Activated naive CD4-positive, alpha-beta T cell treated with anti-CD3 and anti-CD28 coated beads, Interleukin-2, amount 10 ng/mL, durations not matched to agents 7 days and 5 days (primary cell): ENCODE measurements at places on chromosomes 2 and 18.

DNA sequence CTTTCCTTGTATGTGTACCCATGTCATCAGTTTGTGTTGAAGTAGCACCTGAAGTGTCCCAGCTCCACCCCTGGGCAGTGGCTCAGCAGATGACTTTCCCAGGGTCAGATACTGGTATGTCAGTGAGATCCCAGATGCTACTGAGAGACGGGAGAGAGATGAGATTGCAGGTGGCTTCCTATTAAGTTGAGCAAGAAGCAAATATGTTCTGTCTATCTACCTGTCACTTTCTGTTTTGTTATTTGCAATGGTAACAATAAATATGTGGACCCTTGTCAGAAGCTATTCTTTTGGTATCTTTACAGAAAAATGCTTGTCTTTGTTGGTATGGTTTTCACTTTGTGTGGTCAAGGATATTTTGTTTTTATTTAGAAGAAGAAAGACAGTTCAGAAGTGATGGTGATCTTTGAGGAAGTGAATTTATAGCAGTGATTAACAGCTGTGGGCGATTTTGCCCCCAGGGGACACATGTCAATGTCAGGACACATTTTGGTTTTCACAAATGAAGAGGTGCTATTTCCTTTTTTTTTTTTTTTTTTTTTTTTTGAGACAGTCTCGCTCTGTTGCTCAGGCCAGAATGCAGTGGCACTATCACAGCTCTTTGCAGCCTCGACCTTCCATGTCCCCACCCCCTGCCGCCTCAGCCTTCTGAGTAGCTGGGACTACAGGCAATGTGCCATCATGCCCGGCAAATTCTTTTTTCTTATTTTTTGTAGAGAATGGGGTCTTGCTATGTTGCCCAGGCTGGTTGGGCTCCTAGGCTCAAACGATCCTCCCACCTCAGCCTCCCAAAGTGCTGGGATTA is 21.4 kb downstream of the MGAT5 start:
- peaks cover 7% of the 10 kb centered on the region for H3K4me1 ChIP-seq
- peaks cover 56% of the 10 kb centered on the region for H3K36me3 ChIP-seq
- DNase-seq = no peak
- no peak overlapping the region for H3K4me3 ChIP-seq

DNA sequence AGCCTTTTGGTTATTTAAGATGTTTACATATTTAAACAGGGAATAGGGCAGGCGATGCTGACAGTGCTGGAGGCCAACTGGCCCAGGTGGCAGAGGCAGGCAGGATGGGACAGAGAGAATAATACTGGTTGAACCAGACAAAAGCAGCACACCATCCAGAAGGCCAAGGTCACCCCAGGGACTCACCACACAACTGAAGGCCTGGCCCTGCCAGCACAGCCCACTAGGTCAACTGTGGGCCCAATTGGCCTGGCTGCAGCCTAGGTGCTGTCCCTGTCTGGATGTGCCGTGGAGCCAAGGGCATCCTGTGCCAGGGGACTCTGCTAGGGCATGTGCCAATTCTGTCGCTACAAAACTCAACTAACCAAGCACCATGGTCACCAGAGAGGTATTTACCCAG is 69.2 kb downstream of the RNF152 start:
- no peaks in the 10 kb centered on the region for H3K36me3 ChIP-seq
- H3K4me3 ChIP-seq = no peak overlapping the region
- H3K4me1 ChIP-seq = no peaks in the 10 kb centered on the region

- no peak for DNase-seq
- H3K4me3 ChIP-seq = no peak overlapping the region
- H3K27ac ChIP-seq = no peak overlapping the region
- no peaks in the 10 kb centered on the region for H3K4me1 ChIP-seq
- no peaks in the 10 kb centered on the region for H3K27me3 ChIP-seq
Measured at GRCh38 chr2:104597942-104598341, 256.0 kb upstream of the POU3F3 start.

GRCh38 chr2:140696449-140696848 is 1434.4 kb downstream of the LRP1B start:
- H3K4me1 ChIP-seq = no peaks in the 10 kb centered on the region
- H3K27ac ChIP-seq = no peak overlapping the region
- no peaks in the 10 kb centered on the region for H3K27me3 ChIP-seq
- no peak overlapping the region for H3K4me3 ChIP-seq
- H3K36me3 ChIP-seq = no peaks in the 10 kb centered on the region

- no peaks in the 10 kb centered on the region for H3K4me1 ChIP-seq
- H3K4me3 ChIP-seq = no peak overlapping the region
- no peaks in the 10 kb centered on the region for H3K27me3 ChIP-seq
- H3K36me3 ChIP-seq = peaks cover 52% of the 10 kb centered on the region
Measured at GRCh38 chr2:159873258-159873657, 75.2 kb upstream of the CD302 start.

- no peaks in the 10 kb centered on the region for H3K4me1 ChIP-seq
- no peak for DNase-seq
- no peaks in the 10 kb centered on the region for H3K36me3 ChIP-seq
- H3K27me3 ChIP-seq = no peaks in the 10 kb centered on the region
- H3K4me3 ChIP-seq = no peak overlapping the region
Measured at GRCh38 chr18:77911971-77912605, 662.4 kb downstream of the GALR1 start.

DNA sequence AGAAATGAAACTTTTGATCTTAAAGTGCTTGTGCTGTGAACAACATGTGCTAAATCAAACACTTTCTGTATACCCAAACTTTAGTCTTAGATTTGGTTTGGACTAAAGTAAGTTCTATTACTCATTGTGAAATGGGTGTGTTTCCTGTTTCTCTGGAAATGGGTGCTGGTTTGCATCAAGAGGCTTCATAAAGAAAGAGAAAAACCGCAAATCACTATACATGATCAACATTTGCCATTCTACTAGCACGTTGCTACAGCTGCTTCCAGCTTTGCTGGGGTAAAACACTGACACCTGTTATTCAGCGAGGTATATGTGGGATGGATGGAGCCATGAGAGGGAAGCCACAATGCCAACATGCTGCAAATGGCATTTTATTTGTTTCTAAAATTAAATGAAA is 547.0 kb upstream of the ACVR2A start:
- H3K27me3 ChIP-seq = no peaks in the 10 kb centered on the region
- H3K36me3 ChIP-seq = peaks cover 36% of the 10 kb centered on the region
- H3K4me1 ChIP-seq = peaks cover 76% of the 10 kb centered on the region
- DNase-seq = peak; percentile 58

- H3K27me3 ChIP-seq = no peaks in the 10 kb centered on the region
- no peak for DNase-seq
- no peaks in the 10 kb centered on the region for H3K4me1 ChIP-seq
- no peaks in the 10 kb centered on the region for H3K36me3 ChIP-seq
Measured at GRCh38 chr18:78526923-78527711, 452.5 kb upstream of the SALL3 start.

- H3K27ac ChIP-seq = no peak overlapping the region
- peaks cover 3% of the 10 kb centered on the region for H3K27me3 ChIP-seq
- no peaks in the 10 kb centered on the region for H3K4me1 ChIP-seq
- H3K36me3 ChIP-seq = no peaks in the 10 kb centered on the region
Measured at GRCh38 chr2:231336700-231337099, 58.8 kb upstream of the B3GNT7 start.

GRCh38 chr2:63853527-63854310 is 12.0 kb downstream of the UGP2 start:
- peaks cover 65% of the 10 kb centered on the region for H3K36me3 ChIP-seq
- DNase-seq = no peak
- H3K4me3 ChIP-seq = no peak overlapping the region
- H3K27ac ChIP-seq = peak overlapping the region; percentile 99
- H3K27me3 ChIP-seq = no peaks in the 10 kb centered on the region

DNA sequence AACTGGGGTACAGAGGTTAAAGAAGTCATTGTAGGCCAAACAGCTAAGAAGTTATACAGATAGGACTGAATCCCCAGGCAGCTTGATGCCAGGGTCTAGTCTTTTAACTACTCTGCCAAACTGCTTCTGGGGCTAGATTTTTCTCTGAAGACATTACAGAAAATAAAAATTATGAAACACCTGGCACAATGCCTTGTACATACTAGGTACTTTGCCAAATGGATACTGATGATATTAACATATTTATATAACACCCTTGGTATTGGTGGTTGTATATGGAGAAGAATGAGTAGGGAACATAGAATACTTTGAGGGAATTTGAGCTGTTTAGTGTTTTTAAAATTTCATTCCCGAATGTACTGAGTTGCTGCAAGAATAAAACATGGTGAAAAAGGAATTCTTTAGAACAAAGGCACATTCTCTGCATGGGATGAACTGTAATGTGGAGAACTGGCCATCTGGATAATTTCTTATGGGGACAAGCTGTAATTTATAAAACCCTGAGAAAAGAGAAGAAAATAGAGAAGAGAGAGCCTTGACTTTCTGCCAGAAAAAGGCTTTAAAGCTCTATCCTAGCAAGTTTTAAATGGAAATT is 210.9 kb upstream of the TMEM200C start:
- no peak for DNase-seq
- H3K36me3 ChIP-seq = no peaks in the 10 kb centered on the region
- no peaks in the 10 kb centered on the region for H3K4me1 ChIP-seq
- H3K27ac ChIP-seq = no peak overlapping the region

- no peaks in the 10 kb centered on the region for H3K27me3 ChIP-seq
- DNase-seq = no peak
- peaks cover 24% of the 10 kb centered on the region for H3K4me1 ChIP-seq
- H3K27ac ChIP-seq = no peak overlapping the region
- H3K4me3 ChIP-seq = no peak overlapping the region
Measured at GRCh38 chr2:215832791-215833190, 180.6 kb downstream of the MREG start.

DNA sequence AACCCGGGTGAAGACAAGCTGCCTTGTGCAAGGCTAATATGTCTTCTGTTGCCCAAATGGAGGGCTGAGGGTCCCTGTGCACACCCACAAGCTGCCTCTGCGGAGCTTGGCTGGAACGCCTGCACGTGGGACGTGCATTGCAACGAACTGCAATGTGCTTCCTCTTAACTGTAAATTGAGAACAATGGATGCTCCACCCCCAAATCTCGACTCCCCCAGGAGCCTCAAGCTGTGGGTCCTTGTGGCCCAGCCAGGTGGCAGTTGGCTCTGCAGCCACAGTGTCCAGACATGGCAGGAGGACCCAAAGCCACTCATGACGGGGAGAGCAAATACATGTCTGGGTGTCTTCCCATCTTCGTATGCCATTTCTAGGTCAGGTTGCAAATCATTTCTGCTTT is 90.1 kb downstream of the TWIST2 start:
- H3K27me3 ChIP-seq = no peaks in the 10 kb centered on the region
- H3K4me3 ChIP-seq = no peak overlapping the region
- no peaks in the 10 kb centered on the region for H3K36me3 ChIP-seq
- no peak for DNase-seq
- H3K27ac ChIP-seq = no peak overlapping the region

GRCh38 chr2:192500550-192501200 is 305.9 kb upstream of the TMEFF2 start:
- H3K4me3 ChIP-seq = no peak overlapping the region
- no peak overlapping the region for H3K27ac ChIP-seq
- H3K36me3 ChIP-seq = no peaks in the 10 kb centered on the region
- DNase-seq = no peak
- no peaks in the 10 kb centered on the region for H3K4me1 ChIP-seq

DNA sequence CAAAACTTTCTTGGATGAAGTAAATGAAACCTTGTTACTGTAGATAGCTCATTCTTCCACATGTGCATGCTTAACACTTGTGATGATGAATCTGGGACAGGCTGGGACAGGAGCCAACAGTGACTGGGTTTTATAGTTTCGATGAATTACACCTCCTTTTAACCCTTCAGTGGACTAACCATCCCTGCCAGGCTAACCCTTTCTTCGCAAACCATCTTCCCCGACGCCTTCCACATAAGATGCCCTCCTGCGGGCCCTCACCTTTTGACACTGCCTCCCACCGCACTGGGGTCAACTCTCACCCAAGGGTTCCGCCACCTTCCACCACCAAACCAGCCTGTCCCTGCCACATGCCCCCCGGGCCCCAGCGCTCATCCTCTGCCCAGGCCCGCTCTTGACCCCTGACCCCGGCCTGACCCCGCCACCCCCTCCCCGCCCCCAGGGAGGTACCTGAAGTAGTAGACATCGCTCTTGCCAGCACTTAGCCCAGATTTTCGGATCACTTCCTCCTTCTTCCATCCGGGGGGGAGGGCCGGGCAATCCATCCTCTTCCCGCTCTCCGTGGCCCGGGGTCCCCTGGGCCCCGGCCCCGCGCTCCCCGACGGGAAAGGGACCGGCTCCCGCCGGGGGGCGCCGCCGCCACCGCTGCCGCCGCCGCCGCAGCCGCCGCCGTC is 764 bp downstream of the MBD2 start:
- DNase-seq = peak; percentile 57
- peak overlapping the region; percentile 95 for H3K27ac ChIP-seq
- H3K4me1 ChIP-seq = peaks cover 52% of the 10 kb centered on the region
- no peaks in the 10 kb centered on the region for H3K27me3 ChIP-seq
- peaks cover 11% of the 10 kb centered on the region for H3K36me3 ChIP-seq

GRCh38 chr2:41886757-41887156 is 161.1 kb upstream of the PKDCC start:
- H3K36me3 ChIP-seq = no peaks in the 10 kb centered on the region
- no peak overlapping the region for H3K27ac ChIP-seq
- DNase-seq = no peak
- H3K4me1 ChIP-seq = no peaks in the 10 kb centered on the region
- no peak overlapping the region for H3K4me3 ChIP-seq

- H3K36me3 ChIP-seq = no peaks in the 10 kb centered on the region
- peaks cover 84% of the 10 kb centered on the region for H3K27me3 ChIP-seq
- no peak overlapping the region for H3K4me3 ChIP-seq
- H3K27ac ChIP-seq = no peak overlapping the region
- H3K4me1 ChIP-seq = no peaks in the 10 kb centered on the region
Measured at GRCh38 chr2:238846628-238847418, 1.1 kb upstream of the TWIST2 start.

- no peaks in the 10 kb centered on the region for H3K4me1 ChIP-seq
- DNase-seq = no peak
- H3K4me3 ChIP-seq = no peak overlapping the region
- no peaks in the 10 kb centered on the region for H3K36me3 ChIP-seq
- H3K27me3 ChIP-seq = no peaks in the 10 kb centered on the region
- no peak overlapping the region for H3K27ac ChIP-seq
Measured at GRCh38 chr18:55997151-55997561, 409.2 kb upstream of the TCF4 start.

- H3K36me3 ChIP-seq = no peaks in the 10 kb centered on the region
- H3K4me1 ChIP-seq = no peaks in the 10 kb centered on the region
- no peak for DNase-seq
- no peak overlapping the region for H3K27ac ChIP-seq
- H3K27me3 ChIP-seq = no peaks in the 10 kb centered on the region
- H3K4me3 ChIP-seq = no peak overlapping the region
Measured at GRCh38 chr18:32624182-32624723, 148.6 kb downstream of the KLHL14 start.

DNA sequence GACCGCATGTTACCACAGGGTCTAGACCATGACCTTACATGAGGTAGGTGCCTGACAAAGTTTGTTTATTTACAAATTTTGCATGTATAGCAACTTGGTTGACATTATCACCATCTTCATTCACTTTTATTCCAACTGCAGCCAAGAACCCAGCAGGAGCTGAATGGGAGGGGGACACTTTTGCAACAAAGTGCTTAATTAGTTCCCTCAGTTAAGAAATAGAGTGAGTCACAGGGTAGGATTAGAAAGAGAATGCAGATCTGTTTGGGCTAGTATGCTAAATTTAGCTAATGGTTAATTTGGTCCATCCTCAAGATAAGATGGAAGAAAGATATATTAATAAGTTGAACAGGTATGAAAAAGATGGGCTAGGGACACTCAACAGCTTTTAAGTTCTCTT is 678.9 kb downstream of the ARHGAP15 start:
- H3K36me3 ChIP-seq = no peaks in the 10 kb centered on the region
- peaks cover 15% of the 10 kb centered on the region for H3K27me3 ChIP-seq
- DNase-seq = no peak
- H3K4me3 ChIP-seq = no peak overlapping the region
